ENCODE measurements at places on chromosomes 1 and 21.

GRCh38 chr1:183051546-183051945 is 28.3 kb downstream of the LAMC1 start:
- no peak for DNase-seq

GRCh38 chr1:208137193-208137592 is 107.0 kb downstream of the PLXNA2 start:
- DNase-seq: no peak

DNA sequence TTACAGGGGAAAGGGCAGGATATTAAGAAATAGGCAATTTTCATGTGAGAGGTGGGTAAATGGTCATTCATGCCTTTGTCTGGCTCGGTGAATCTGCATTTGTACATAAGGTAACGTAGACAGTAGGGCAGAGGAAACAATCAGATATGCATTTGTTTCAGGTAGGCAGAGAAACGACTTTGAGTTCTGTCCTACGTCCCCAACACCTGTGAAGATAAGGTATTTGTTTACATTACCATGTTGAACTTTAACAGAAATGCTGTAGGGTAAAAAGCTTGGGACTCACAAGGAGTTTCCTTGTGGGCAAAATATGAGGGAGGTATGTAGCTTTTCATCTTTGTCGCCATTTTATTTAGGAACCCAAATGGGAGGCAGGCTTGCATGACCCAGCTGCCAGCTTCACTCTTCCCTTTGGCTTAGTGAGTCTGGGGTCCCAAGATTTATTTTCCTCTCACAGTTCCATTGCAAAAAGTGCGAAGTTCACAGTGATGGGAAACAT is 31.4 kb downstream of the B3GALT5 start:
- DNase-seq: no peak

- DNase-seq: no peak
Observed at GRCh38 chr1:21369905-21370304, 70.0 kb upstream of the NBPF3 start.

- DNase-seq: no peak
Observed at GRCh38 chr1:230077436-230078213, 10.6 kb downstream of the GALNT2 start.

GRCh38 chr1:169113613-169114119 is 7.2 kb downstream of the ATP1B1 start:
- no peak for DNase-seq

GRCh38 chr1:186374303-186375151 is 526 bp downstream of the TPR start:
- DNase-seq: no peak

DNA sequence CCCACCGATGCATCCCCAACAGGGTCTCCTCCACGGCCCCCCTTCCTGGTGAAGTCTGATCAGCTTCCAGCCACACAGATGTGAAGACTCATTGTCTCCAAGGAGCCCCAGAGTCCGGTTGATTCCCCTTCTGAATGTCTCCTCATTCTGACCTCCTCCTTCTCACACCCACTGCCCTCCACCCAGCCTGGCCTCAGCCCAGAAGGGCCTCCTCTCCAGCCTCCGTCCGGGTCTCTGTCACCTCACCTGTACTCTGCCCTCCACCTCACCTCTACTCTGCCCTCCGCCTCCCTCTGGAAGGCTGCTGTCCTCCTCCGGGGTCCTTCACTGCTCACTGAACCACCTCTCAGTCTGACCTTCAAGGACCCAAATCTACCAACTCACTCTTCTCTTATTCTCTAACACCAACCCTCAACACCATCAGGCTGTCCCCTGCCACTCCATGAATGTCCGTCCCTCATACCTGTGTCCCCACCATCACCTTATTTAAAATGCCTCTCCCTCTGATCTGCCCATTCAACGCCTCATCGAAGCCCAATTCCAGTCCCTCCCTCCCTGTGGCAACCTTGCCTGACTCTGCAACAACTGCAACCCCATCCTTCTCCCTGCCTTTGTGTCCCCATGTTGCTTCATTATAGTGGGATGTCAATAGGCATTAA is 201.2 kb downstream of the TOMM20 start:
- DNase-seq: no peak

GRCh38 chr21:28580585-28580984 is 412.1 kb downstream of the LTN1 start:
- DNase-seq: no peak

- DNase-seq: no peak
Observed at GRCh38 chr1:33985656-33986055, 121.8 kb downstream of the HMGB4 start.

DNA sequence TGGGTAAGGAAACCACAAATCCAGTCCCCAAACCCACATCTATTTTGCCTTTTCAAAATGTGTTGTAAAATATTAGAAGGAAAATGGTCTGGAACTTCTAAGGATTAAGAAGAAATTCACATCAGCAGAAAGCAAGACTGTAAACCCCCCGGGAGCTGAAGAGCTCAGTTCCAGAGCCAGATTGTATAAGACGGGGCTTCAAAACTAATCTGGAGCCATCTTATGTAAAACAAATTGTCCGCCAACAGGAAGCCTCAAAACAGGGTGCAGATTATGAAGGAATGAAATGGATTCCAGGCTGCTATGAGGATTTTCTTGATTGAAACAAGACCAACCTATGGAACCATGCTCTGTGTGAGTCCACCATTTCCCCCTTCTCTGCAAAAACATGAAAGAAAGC is 25.1 kb upstream of the HUNK start:
- DNase-seq: no peak

GRCh38 chr1:46823151-46823550 is 24.3 kb downstream of the CYP4B1 start:
- no peak for DNase-seq

- no peak for DNase-seq
Observed at GRCh38 chr1:100234432-100234831, 15.2 kb downstream of the DBT start.

DNA sequence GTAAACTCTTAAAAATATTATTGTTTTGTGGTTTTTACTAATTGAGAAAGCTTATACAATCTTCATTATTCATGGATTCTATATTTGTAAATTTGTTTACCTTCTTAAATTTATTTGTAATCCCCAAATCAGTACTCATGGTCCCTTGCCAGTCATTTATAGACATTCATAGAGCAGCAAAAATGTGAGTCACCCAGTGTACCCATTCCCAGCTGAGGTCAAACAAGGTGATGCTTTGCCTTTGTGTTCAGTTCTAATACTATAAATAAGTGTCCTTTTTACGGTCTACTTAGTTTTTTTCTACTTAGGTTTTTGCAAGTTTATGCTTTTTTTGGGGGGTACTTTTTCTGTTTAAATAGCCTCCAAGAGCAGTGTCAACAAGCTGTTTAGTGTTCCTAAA is 36.1 kb downstream of the SORT1 start:
- no peak for DNase-seq

DNA sequence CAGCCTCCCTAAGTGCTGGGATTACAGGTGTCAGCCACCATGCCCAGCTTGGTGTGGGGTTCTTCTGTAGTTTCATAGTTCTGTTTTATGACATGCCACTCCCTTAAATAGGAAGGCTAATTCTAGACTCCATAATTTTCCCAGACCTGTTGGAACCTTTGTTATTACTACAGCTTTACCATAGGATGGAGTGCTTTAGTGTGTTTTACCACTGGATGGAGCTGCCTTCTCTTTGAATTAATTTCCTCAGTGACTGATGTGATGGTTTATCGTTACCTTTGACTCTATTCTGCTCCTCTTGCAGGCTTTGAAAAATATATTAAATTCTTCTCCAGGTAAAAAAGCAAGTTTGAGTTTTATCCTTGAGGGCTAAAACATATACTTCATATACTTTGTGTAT is 84.6 kb upstream of the NEK7 start:
- no peak for DNase-seq

DNA sequence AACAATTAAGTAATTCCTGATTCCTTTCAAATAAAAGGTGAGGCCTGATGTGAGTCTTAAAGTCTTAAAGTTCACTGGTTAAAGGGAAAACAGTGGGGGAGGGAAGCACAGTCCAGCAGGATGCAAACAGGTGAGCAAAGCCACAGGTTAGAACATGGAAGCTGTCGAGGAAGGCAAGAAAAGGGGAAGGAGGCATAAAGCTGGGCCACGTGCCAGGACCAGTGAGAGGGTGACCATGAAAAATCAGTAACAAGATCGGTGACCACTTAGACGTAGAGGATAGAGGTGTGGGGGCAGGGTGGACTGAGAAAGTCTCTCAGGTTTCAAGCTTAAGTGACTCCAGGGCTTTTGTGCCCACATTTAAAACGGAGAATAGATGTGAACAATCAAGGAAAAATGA is 231.3 kb downstream of the SETD4 start:
- no peak for DNase-seq

- no peak for DNase-seq
Observed at GRCh38 chr1:110067893-110068645, 2.4 kb downstream of the ALX3 start.

GRCh38 chr21:28332796-28333195 is 659.9 kb downstream of the LTN1 start:
- no peak for DNase-seq

- no peak for DNase-seq
Observed at GRCh38 chr1:247357052-247357780, 25.5 kb upstream of the ZNF496 start.

GRCh38 chr1:58789996-58790660 is 6.3 kb upstream of the JUN start:
- DNase-seq: no peak

DNA sequence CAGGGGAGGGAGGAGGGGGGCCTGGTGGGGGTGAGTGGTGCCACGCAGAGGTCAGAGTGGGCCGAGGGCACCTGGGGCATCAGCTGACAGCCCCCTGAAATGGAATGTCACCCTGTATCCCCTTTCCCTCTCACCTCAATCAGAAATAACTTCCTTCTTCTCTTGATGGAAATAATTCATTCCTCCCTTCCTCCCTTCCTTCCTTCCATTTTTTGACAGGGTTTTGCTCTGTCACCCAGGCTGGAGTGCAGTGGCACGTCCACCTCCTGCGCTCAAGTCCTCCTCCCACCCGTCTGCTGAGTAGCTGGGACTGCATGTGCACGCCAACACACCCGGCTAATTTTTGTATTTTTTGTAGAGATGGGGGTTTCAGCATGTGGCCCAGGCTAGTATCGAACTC is 48.4 kb upstream of the LRRC3 start:
- DNase-seq: no peak

DNA sequence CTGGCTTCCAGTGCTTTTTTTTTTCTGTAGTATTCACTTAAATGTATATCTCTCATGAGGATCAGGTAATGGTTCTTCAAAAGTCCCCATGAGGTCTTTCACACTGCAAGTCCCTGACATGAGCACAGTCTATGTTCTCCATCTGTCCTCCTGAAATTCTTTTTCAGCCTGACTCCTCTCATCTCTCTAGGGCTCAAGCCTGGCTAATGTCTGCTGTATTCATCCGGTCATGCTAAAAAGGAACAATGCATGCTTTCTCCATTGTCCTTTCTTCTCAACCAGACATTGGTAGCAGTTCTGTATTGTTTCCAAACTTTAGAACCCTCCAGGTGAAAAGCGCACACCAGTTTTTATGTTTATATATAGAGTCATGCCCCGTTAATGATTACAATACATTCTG is 368.3 kb upstream of the OLFM3 start:
- DNase-seq: no peak

- no peak for DNase-seq
Observed at GRCh38 chr1:100894603-100895539, at the start of gene EXTL2. Gene EXTL2 (minus strand): TSS chr1:100894842. CDS start chr1:100888757, 6,085 bp downstream.

DNA sequence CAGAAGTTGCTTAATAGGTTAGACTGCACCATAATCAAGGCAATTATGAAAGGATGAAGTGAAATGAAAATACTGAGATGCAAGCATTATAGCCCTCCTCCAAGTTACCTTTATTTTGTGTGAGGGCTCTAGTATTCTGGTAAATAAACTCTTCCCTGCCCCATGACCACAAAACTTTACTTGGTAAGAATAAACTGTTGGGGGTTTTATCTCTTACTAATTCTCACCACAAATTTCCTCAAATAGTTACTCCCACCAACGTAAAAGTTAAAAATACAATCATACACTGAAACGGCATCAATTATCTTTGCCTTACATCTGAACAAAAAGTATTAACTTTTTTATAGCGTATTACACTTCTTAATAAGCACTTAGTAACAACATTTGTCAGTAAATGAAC is 29.5 kb downstream of the C21orf91 start:
- DNase-seq: no peak

Data from SIG-M5 (cell line).